H1 (cell line): ENCODE measurements at places on chromosomes 6 and 20. TPM values are rescaled to one million over a fixed set of nuclear protein-coding genes. Genes with fewer than 3 reads are reported as not detected.
A peak's percentile ranks its signal among the peaks of the same experiment; 100 is the strongest.

GRCh38 chr6:89678531-89678930, 40.0 kb upstream of the LYRM2 start:
- DNase-seq = no peak
- H3K27me3 ChIP-seq = no peaks in the 10 kb centered on the region
- H3K36me3 ChIP-seq = peaks cover 48% of the 10 kb centered on the region

DNA sequence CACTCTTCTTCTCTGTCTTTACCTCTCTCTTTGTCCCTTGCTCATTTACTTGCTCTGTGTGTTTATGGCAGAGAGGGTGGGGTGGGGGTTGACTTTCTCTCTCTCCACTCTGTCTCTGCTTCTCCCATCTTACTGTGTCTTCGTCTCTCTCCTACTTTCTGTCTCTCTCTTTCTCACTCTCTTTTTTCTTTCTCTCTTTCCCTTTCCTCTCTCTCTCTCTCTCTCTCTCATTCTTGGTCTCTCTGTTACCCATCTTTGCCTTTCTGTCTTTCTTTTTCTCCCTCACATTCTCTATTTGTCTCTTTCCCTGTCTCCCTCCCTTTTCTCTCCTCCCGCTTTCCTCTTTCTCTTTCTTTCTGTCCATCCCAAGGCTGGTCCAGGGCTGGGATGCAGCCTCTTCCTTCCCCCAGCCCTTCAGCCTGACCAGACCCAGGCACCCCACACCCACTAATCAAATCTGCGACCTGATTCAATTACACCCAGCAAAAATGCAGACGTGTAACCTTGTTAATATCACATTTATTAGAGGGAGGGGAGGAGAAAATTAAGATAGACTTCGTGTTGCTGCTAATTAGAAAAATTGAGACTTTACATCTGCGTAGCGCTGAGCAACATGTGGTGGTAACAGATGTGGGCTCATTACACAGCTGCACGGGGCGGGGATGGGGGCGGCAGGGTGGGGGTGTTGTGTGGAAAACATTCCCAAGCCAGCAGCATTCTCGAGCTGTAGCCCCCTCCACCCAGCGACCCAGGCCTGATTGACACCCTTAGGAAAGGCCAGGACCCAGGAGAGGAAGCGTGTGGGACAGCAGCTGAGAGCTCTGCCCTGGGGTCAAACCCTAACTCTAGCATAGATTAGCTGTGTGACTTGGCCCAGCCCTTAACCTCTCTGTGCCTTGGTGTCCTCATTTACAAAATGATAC, 124.9 kb upstream of the MAFB start:
- no peak overlapping the region for H3K27ac ChIP-seq
- H3K4me3 ChIP-seq = no peak overlapping the region
- H3K27me3 ChIP-seq = no peaks in the 10 kb centered on the region
- H3K36me3 ChIP-seq = no peaks in the 10 kb centered on the region
- no peaks in the 10 kb centered on the region for H3K4me1 ChIP-seq
- DNase-seq = no peak

The INSM1 gene
- 2.5 and 2.9 TPM in 2 replicates for total RNA-seq

GRCh38 chr6:33199687-33200218, 712 bp downstream of the RXRB start:
- H3K27ac ChIP-seq = peak overlapping the region; percentile 93; the same call in 1 of the 2 replicates
- peaks cover 8% of the 10 kb centered on the region for H3K4me1 ChIP-seq
- peak overlapping the region; percentile 87 for H3K4me3 ChIP-seq
- DNase-seq = no peak
- H3K27me3 ChIP-seq = no peaks in the 10 kb centered on the region

The FAM83C gene
- not detected in 2 replicates for total RNA-seq

The PRSS35 gene
- total RNA-seq = 2.3 and 2.9 TPM in 2 replicates

The PAK5 gene
- total RNA-seq = 0.44 and 0.80 TPM in 2 replicates

The FLOT1 gene
- 85.4 and 87.5 TPM in 2 replicates for total RNA-seq

- H3K36me3 ChIP-seq = no peaks in the 10 kb centered on the region
- no peaks in the 10 kb centered on the region for H3K27me3 ChIP-seq
- DNase-seq = no peak
Measured at GRCh38 chr20:20897145-20897544, 184.7 kb upstream of the RALGAPA2 start.

The PET117 gene
- 23.8 and 26.5 TPM in 2 replicates for total RNA-seq

The AKAP12 gene
- 79.2 and 84.2 TPM in 2 replicates for total RNA-seq

DNA sequence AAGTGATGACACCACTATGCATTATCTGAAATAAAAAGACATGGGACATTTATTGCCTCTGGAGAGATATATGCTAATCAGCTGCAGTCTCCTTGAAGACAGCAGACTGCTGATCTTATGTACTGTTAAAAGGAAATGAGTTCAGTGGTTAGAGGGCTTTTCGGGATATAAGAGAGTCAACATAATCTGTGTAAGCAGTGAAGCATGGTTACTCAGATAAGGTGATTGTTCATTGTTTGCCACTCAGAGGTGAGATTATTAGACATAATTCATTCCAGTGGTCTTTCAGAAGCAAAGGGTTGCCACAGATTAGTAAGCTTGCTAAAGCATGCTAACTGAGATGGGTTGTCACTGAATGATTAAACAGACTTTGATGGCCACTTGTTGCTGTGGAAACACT, 1450.7 kb upstream of the ADGRB3 start:
- DNase-seq = no peak
- no peaks in the 10 kb centered on the region for H3K27me3 ChIP-seq
- no peaks in the 10 kb centered on the region for H3K36me3 ChIP-seq
- no peak overlapping the region for H3K4me3 ChIP-seq
- no peak overlapping the region for H3K27ac ChIP-seq
- H3K4me1 ChIP-seq = no peaks in the 10 kb centered on the region

The DEFB132 gene
- total RNA-seq = not detected in 2 replicates

DNA sequence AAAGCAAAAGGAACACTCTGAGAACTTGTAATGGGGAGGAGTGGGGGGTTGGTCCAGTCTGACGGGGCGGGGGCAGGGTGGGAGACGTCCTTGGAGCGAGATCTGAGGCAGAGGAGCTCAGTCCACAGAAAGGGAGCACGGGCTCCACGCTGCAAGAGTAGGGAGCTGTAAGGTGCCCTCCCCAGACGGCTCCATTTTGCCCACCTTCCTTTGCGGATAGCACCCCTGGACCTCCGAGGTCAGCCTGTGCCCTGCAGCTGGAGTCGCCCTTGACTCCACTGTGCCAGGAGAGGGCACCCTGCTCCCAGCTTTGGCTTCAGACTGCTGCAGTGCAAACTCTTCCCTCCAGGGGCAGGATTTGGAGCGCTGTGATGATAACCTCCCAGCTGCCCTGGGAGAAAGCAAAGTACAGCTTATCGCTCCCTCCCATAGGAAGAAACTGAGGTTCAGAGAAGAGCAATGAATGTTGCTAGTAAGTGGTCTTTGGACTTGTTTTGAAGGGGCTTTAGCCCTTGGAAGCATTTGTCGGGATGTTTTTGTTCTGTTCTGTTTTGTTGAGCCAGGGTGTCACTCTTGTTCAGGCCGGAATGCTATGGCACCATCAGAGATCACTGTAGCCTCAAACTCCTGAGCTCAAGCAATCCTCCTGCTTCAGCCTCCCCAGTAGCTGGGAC, 9.5 kb upstream of the AHCY start:
- no peaks in the 10 kb centered on the region; the same call in 1 of the 2 replicates for H3K4me1 ChIP-seq
- no peaks in the 10 kb centered on the region for H3K36me3 ChIP-seq
- DNase-seq = peak; percentile 97
- H3K4me3 ChIP-seq = peak overlapping the region; percentile 67
- peaks cover 8% of the 10 kb centered on the region for H3K27me3 ChIP-seq

GRCh38 chr6:109580519-109580918, 97.5 kb upstream of the ZBTB24 start:
- no peaks in the 10 kb centered on the region for H3K27me3 ChIP-seq
- no peak overlapping the region for H3K4me3 ChIP-seq

The ID4 gene
- 8.3 and 8.8 TPM in 2 replicates for total RNA-seq

- no peak for DNase-seq
- no peak overlapping the region for H3K27ac ChIP-seq
- H3K36me3 ChIP-seq = no peaks in the 10 kb centered on the region
- H3K27me3 ChIP-seq = no peaks in the 10 kb centered on the region
Measured at GRCh38 chr6:110534731-110535492, 58.5 kb upstream of the SLC22A16 start.

The KIF25 gene
- 2.0 and 2.3 TPM in 2 replicates for total RNA-seq

DNA sequence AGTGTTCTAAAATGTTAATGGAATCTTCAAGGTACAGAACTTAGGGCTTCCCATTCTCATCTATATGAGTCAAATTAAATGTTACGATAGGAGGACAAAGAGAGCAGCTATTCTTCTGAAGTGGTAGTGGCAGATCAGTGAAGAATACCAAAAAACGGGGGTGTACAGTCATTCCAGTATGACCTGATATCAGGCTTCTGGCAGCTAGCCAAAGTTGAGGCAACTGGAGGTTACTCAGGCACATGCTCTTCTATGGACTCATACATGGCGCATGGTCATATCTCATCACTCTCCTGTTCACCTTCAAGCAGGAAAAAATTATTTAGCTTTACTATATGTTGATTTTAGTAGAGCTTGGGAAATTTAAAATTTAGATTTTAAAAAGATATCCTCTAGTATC, 1608.8 kb downstream of the GRIK2 start:
- no peaks in the 10 kb centered on the region for H3K36me3 ChIP-seq
- DNase-seq = no peak
- H3K4me3 ChIP-seq = no peak overlapping the region
- no peaks in the 10 kb centered on the region for H3K4me1 ChIP-seq

The BEND3 gene
- total RNA-seq = 38.8 and 40.8 TPM in 2 replicates

The LAMA2 gene
- 3.6 and 3.8 TPM in 2 replicates for total RNA-seq

DNA sequence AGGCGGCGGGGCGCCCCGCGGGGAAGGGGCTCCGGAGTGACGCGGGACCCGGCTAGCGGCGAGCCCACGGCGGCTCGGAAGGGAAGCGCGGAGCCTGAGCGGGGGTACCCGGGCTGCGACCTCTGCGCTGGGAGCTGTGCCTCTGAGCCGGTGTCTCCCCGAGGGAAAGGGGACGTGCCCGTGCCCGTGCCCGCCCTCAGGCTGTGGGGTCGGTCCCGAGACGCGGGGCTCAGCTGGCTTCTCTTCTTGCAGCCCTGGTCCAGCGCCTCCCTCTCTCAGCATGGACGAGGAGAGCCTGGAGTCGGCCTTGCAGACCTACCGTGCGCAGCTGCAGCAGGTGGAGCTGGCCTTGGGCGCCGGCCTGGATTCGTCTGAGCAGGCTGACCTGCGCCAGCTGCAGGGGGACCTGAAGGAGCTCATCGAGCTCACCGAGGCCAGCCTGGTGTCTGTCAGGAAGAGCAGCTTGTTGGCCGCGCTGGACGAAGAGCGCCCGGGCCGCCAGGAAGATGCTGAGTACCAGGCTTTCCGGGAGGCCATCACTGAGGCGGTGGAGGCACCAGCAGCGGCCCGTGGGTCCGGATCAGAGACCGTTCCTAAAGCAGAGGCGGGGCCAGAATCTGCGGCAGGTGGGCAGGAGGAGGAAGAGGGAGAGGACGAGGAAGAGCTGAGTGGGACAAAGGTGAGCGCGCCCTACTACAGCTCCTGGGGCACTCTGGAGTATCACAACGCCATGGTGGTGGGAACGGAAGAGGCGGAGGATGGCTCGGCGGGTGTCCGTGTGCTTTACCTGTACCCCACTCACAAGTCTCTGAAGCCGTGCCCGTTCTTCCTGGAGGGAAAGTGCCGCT, 686 bp downstream of the ZGPAT start:
- H3K27ac ChIP-seq = no peak overlapping the region
- peak overlapping the region; percentile 70 for H3K4me3 ChIP-seq
- peaks cover 34% of the 10 kb centered on the region for H3K36me3 ChIP-seq
- peaks cover 6% of the 10 kb centered on the region for H3K4me1 ChIP-seq
- no peaks in the 10 kb centered on the region for H3K27me3 ChIP-seq

The OSBPL2 gene
- total RNA-seq = 42.4 and 42.6 TPM in 2 replicates

DNA sequence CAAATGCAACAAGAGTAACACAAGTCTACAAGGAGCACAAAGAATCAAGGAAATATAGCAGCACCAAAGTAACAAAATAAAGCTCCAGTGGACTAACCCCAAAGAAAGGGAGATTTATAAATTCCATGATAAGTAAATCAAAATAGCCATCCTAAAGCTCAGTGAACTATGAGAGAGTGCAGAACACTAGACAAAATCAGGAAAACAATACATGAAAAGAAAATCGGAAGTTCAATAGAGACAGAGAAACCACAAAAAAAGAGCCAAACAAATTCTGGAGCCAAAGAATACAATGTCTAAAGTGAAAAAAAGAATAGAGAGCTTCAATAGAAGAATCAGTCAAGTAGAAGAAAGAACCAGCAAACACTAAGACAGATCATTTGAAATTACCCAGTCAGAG, 247.3 kb upstream of the TENT5A start:
- no peak overlapping the region for H3K27ac ChIP-seq
- no peak overlapping the region for H3K4me3 ChIP-seq
- no peaks in the 10 kb centered on the region for H3K36me3 ChIP-seq

DNA sequence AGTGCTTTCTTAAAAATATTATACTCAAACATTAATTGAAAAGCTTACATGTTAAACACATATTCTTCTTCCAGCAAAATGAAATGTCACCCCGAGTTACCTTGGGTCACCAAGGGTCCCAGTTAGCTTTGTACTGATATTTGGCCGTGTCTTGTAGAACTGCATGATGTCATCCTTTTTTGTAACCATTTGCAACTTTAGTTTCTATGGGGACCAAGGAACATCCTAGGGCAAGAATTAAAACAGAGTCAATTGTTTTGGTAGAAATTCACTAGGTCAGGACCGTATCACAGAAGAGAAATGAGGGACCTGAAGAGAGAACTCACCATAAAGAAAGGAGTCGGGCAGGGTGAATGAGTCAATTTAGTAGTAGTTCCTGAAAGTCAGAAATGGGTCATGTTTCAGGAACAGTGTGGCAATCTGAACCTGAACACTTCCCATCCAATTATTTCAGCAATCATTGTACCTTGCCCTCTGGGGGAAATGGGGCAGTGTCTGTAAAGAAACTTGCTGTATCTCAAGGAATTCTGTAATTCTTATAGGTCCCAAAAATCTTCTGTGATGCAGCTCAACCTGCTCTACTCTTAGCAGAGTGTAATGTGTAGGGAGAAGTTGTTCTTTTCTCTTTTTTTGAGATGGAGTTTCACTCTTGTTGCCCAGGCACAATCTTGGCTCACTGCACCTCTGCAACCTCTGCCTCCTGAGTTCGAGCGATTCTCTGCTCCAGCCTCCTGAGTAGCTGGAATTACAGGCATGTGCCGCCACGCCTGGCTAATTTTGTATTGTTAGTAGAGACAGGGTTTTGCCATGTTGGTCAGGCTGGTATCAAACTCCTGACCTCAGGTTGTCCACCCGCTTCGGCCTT, 5.3 kb upstream of the AKAP7 start:
- no peaks in the 10 kb centered on the region for H3K27me3 ChIP-seq
- H3K27ac ChIP-seq = no peak overlapping the region
- no peak for DNase-seq
- no peak overlapping the region for H3K4me3 ChIP-seq
- no peaks in the 10 kb centered on the region; the same call in 1 of the 2 replicates for H3K36me3 ChIP-seq
